ELR (cell line): ENCODE measurements at places on chromosomes 4 and X.

DNA sequence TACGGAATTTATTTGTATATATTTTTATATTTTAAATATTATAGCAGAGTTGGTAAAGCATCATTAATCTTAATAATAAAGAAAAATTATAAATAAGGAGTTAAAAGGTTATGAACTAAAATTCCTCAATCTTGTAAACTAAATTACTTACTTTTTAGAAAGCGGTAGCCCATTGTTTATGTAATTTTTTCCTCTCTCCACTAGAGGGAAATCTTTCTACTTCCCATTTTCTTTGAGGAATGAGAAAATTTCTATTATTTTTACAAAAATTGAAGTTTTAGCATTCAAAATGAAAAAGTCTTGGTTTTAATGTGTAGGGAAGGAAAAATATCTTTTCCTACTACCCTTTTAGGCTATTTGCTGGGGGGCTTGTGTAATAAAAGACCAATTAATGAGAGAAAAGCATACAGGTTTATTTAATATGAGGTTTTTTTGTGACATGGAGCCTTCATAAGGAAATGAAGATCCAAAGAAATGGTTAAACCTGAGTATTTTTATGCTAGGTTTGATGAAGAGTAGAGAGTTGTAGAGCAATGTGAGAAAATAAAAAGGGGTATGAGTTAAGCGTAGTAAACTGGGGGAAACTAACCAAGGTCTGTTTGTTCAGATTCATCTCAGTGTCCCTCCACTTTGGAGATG is 68.7 kb upstream of the ADAD1 start:
- peak; percentile 49 for DNase-seq

GRCh38 chr4:16123356-16124084 is 39.7 kb upstream of the PROM1 start:
- DNase-seq, result no peak

DNA sequence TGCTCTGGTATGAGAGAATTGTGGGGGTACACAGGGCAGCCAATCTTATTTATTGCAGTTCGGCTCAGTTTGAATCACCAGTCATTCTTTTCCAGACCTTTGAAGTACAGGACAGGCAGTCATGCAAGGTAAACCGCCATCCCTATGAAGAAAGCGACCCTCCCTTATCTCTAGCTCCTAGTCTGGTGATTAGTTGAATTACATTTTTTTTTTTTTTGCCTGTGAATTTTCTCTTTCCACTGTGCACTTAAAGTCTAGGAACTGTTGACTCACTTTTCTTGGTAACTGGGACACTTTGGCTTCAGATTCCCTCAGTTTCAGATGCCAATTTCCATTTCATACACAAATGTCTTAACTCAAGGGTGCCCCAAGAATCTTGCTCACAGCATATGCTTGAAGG is 82.4 kb upstream of the FAM9C start:
- DNase-seq, result no peak

DNA sequence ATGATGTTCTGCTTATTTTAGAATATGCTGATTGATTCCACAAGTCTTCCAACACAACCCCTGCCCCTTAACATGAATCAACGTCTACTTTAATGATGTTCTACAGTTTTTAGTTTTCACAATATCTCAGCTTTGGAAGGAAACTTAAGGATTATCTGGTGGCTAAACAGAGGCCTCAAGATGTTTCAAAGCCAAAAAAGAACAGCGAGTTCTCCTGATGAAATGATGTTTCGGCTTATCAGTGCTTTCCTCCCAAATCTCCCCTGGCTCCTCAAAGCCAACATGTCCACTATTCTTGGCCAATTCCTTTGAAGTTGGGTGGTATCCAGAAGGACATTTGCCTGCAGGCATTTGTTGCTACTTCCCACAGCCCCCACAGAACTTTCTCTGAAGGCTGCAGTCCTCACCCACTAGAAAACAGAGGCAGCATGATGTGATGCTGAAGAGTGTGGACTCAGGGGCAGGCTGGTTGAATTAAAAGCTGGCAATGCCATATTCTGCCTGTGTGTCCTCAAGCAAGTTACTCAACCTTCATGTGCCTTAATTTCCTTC is 87.3 kb downstream of the ADGRG4 start:
- DNase-seq, result no peak

GRCh38 chr4:83753260-83753659 is 217.4 kb downstream of the GPAT3 start:
- peak; percentile 7 for DNase-seq

GRCh38 chr4:142169216-142169615 is 532.8 kb downstream of the IL15 start:
- DNase-seq, result no peak

DNA sequence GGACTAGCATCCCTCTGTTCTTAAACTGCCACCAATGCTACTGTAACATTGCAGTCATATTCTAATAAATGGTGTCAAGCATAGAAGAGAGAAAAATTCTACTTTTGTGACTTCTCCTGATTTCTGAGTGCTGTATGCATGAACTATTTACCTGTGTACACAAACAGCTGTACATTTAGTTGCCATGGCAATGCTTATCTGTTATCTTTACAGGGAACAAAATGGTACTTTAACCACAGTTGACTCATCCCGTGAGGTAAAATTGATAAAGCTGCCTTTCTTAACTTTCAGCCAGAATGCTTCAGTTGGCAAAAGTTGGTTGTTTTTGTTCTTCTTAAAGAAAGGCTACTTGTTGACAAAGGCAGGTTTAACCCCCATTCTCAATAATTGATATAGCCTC is 587.5 kb upstream of the MAGEB2 start:
- no peak for DNase-seq

DNA sequence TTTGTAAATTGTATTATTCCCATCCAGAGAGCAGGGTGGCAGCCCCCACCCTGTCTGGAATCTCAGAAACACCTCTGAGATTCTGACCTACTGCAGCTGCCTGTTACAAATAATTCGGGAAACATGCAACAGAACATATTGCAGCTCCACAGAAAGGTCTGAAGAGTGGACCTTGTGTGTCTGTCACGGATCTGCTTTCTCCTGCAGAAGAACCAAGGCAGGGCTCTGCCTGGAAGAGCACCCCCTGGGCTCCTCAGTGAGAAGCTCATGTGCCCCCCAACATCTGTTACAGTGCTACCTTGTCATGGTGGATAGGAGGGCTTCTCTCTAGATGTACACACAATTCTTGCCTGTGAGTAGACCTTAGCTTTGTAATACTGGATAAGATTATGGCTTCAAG is 286.6 kb upstream of the GATB start:
- no peak for DNase-seq

GRCh38 chrX:150700107-150700506 is 6.9 kb downstream of the MTMR1 start:
- no peak for DNase-seq

- peak; percentile 36 for DNase-seq
Measured at GRCh38 chr4:44861756-44862155, 135.4 kb upstream of the GNPDA2 start.

DNA sequence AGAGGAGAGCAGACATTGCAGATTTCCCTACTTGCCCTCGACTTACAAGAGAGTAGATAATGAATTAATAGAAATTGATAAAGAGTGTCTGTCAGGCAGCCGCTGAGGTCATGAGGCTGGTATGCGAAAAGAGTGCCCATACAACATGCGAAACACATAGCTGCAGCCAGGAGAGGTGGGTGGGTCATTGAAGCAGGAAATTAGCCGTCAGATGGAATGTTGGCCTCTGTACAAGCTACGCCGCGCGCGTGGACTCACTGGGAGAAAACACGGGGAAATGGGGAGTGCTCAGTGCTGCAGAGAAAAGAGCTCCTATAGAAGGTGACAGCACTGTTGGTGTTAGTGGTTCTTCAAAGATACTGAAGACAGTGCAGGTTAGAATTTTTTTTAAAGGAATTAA is 125.1 kb downstream of the RAPGEF2 start:
- DNase-seq, result peak; percentile 85

DNA sequence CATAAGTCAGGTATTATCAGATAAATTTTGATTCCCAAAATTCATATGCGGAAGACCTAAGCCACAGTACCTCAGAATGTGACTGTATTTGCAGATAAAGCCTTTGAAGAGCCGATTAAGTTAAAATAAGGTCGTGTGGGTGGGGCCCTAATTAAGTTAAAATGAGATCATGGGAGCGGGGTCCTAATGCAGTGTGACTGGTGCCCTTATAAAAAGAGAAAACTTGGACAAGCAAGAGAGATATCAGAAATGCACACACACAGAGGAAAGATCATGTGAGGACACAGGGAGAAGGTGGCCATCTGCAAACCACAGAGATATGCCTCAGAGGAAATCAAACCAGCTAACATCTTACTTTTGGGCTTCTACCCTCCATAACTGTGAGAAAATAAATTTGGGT is 236.1 kb downstream of the FBXO8 start:
- no peak for DNase-seq

DNA sequence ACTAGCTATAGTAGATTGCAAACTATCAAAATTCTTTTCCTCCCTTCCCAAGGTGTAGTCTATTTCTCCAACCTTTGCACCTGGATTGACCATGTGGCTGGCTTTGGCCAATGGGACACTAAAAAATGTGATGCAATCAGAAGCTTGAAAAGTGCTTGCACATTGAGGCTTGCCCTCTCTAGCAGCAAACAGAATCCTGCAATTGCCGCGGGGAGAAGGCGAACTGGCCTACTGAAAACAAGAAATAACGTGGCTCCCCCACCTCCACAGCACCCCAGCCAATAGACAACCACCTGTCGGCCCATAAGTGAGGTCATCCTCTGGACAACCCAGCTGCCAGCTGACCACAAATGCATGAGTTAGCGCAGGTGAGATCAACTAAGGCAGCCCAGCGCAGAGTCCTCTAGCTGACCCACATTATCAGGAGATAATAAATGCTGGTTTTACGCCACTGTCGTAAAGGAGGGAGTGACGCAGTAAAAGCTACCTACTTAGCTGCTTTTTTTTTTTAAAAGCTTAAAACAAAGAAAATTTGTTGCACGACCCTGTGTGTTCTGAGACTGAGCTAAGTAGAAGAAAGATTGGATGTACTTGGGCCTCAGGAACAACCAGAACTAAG is 95.2 kb downstream of the GK start:
- no peak for DNase-seq

- no peak for DNase-seq
Measured at GRCh38 chr4:155114790-155115189, 93.6 kb upstream of the NPY2R start.

- no peak for DNase-seq
Measured at GRCh38 chr4:588351-588849, 12.3 kb upstream of the TMEM271 start.

- DNase-seq, result peak; percentile 71
Measured at GRCh38 chr4:13918991-13919441, 291.5 kb upstream of the BOD1L1 start.

DNA sequence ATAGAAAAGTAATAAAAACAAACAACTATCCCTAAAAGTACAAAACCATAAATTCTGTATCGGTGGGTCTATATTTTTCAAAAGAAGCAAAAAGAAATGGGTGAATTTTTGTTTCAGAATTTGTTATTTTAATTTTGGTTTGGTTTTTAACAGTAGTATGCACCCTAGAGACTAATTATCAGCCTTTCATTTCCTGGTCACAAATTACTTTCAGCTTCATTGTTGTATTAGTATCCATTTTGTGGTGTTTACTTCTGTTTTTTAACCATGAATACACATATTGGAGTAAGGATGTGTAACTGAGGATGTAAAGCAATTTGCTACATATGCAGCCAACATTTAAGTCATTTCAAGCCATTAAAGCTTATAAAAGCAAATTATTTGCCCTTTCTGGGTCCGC is 97.8 kb downstream of the LUZP4 start:
- no peak for DNase-seq

GRCh38 chr4:56686537-56687231 is 5.6 kb upstream of the HOPX start:
- DNase-seq, result no peak

DNA sequence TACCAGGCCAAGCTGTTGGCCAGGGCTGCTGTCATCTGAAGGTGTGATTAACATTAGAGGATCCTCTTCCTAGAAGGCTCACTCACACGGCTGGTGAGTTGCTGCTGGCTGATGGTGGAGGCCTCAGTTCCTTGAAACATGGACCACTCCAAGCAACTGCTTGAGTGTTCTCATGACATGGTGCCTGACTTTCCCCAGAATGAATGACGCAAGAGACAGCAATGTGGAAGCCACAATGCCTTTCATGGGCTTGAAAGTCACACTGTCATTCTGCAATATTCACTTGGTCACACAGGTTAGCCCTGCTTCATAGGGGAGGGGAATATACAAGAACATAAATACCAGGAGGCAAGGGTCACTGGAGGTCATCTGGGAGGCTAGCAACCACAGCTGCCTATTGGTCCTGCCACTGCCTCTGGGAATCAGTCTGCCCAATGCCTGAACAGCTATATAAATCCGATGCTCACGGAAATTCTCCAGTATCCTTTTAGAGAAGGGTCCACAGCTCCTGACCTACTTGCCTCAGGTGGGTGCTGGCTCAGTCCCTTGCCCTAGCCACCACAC is 97.1 kb upstream of the MAML3 start:
- DNase-seq, result no peak

DNA sequence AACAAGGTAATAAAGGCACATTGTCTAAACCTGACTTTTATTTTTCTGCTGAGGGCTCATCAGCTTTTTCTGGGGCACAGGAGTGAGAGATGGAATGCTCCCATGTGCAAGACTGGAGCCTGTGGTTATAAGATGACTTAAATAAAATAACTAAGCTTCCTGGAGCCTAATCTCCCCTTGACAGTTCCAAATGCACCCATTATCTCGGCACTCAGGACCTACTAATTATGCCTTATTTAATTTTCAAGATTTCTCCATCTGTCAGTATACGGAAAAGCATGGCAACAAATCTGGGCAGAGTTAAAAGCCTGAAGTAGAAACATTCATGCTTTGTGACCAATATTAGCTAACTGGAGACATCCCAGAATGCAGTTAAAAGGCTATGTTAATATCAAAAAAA is 416.7 kb upstream of the TEX13C start:
- DNase-seq, result no peak

- DNase-seq, result no peak
Measured at GRCh38 chr4:142582340-142582739, 263.8 kb downstream of the INPP4B start.

GRCh38 chr4:10715135-10715534 is 30.6 kb upstream of the CLNK start:
- no peak for DNase-seq

DNA sequence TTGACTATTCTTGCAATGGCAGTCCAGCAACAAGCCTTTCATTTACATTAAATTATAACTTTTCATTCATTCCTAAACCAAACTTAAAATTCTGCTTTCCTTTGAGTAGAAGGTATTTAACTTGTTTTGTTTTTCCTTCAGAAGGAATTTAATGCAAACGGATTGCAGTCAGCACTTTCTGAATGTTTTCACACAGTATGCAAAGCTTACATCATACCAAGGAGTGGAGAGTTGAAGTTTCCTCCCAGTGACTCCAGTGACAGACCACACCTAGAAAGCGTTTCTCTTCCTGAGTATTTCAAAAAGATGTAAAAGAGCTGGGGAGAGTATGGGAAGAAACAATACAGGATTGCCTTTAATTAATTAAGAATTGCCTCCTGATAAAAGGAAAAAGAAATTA is 8.1 kb downstream of the EPGN start:
- no peak for DNase-seq

GRCh38 chr4:171464499-171464898 is 348.7 kb upstream of the GALNTL6 start:
- DNase-seq, result no peak

GRCh38 chrX:41599507-41599906 is 89.3 kb upstream of the GPR34 start:
- DNase-seq, result no peak

- DNase-seq, result no peak
Measured at GRCh38 chr4:72966652-72967051, 102.9 kb downstream of the COX18 start.
